ENCODE measurements at places on chromosomes 2 and 18.

GRCh38 chr2:201128933-201129505 is 13.1 kb downstream of the CFLAR start:
- DNase-seq, result no peak

DNA sequence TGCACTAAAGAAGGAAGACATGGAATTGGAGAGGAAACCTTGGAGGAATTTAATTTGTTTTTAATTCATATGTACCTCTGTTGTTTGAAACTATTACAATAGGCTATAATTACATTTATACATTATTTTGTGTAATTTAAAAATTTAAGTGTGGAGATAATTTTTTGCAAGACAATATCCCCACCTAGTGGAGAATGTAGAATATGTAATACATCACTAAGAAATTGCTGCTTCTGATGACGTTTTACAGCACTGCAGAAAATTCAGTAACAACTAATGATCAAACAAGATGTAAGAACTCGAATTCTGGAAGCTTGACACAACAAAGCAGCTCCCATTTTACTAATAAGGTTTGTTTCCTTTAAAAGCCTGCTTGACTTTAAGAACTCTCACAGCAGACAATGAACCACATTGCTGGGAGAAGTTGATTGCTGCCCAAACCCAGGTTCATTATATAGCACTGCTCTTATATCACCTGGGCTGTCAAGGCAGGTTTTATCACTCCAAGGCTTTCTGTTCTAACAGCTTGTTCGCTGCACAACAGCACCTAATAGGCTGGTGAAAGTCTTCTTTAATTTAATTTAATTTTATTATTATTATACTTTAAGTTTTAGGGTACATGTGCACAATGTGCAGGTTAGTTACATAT is 53.4 kb downstream of the THADA start:
- peak; percentile 68 for DNase-seq

- no peak for DNase-seq
Measured at GRCh38 chr2:9207641-9208311, 1.2 kb downstream of the ASAP2 start.

DNA sequence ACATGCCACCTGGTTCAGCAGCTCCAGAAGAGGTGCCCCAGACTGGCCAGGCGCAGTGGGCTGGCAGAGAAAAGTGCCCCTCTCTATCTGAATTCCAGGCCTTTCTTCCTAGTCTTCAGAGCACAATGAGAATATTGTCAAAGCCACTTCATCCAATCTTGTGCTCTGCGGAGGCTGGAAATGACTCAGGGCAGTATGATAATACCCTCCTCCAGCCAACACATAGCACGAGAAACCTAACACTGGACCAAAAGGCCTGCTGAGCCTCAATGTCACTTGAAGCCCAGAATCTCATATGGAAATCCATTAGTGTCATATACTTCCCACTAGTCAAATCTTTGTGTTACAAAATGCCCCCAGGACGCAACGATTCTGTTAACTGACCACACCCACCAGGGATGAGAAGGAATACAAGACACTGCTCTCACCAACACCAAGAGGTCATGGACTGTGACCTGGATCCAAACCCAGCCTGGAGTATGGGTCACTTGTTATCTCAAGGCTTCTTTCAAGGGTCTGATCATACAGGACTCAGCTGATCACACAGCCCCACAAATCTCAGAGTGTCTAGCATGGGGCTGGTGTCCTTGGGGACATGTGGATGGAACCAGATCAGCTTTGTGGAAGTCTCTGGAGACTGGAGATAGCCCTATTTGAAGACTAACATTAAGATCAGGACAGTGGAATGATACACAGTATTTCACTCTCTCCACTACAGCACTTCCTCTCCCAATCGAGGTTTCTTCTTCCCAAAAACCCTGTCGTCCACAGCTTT is 10.1 kb downstream of the KIF3C start:
- no peak for DNase-seq

DNA sequence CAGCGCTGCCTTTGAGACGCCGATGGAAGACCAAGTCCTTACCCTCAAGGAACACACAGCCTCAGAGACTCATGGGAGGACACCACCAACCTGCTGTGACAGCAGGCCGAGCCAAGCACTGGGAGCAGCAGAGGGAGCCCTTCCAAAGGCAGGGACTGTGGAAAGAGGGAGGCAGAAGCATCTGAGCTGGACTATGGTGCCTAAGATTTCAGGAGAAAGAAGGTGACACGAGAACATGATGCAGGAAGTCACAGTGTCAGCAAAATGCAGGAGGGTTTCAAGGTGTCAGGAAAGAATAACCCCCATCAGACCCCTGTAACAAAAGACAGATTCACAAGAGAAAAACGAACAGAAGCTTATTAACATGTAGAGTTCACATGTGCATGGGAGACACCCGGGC is 24.2 kb upstream of the COX7A2L start:
- DNase-seq, result no peak

GRCh38 chr2:48015421-48015820 is 109.1 kb upstream of the FBXO11 start:
- DNase-seq, result no peak

- DNase-seq, result no peak
Measured at GRCh38 chr2:106053116-106053515, 141.0 kb downstream of the UXS1 start.

DNA sequence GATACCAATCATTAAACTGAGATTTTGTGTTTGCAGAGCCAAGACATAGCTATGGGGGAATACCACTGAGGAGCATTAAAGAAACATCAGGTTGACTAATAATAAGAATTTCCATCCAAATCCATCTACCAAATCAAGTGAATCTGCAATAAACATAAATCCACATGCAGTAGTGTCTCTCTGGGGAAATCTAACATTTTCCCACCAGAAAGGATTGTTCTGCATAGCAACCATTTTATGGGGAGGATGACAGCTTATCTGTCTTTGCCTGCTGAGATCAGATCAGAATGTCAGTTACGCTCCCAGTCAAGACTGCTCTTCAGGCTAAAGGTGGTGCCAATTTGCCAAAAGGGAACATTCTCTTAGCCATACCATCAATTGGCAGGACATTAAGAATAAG is 1098.9 kb upstream of the CHAC2 start:
- no peak for DNase-seq

- DNase-seq, result no peak
Measured at GRCh38 chr2:54859997-54860701, 136.7 kb downstream of the EML6 start.

All from CD4-positive, alpha-beta T cell (primary cell).